Activated naive CD4-positive, alpha-beta T cell treated with anti-CD3 and anti-CD28 coated beads for 36 hours (primary cell): ENCODE measurements at places on chromosomes 3 and 15.
A peak's percentile ranks its signal among the peaks of the same experiment; 100 is the strongest.

DNA sequence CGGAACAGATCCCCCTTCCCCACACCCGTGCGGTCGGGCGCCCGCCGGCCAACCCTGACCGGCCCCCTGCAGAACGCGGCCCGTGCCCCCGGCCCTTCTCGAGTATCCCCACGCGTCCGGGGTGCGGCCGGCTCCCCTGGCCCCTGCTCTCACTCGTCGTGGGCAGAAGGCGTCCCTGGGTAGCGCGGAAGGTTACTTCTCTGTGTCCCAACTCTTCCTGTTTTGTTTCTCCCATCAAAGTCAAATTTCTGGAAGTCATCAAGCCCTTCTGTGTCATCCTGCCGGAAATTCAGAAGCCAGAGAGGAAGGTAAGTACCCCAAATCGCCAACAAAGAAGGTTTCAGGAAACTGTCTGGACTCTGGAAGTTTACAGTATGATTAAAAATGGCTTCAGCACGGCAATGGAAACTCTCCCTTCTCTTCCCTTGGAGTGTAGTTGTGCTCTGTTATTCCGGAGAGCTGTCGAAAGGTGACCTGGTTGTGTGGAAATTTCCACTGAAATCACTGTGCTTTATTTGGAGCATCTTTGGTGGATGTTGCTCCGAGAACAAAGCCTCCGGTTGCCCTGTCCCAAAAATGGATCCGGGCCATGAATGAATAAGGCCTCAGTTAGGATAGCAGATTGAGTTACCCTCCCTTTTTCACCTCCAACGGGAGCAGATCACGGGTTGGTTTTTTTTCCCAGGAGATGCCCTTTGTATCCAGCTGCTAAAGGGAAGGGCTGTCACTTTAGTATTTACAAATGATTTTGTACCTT is 536 bp downstream of the SEC61A1 start:
- peaks cover 40% of the 10 kb centered on the region for H3K4me1 ChIP-seq
- DNase-seq, result peak; percentile 6
- peak overlapping the region; percentile 91 for H3K4me3 ChIP-seq
- peak overlapping the region; percentile 95 for H3K27ac ChIP-seq

DNA sequence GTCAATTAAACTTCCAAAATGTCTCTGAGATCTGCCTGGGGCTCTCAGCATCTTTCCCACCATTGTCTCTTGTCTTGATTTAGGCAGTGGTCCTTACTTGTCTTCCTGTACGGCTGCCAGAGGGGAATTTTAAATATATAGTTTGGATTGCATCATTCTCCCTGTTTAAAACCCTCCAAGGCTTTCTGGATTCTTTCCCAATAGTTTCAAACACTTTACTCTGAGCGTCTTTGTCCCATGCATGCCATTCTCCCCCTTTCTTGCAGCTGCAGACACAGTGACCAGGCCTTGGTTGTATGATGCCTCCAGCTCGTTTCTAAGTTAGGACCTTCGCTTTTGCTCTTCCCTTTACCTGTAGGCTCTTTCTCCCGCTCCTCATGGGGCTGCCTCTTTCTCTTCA is 323.3 kb upstream of the CTNNB1 start:
- DNase-seq, result no peak
- H3K4me1 ChIP-seq, result no peaks in the 10 kb centered on the region
- H3K36me3 ChIP-seq, result no peaks in the 10 kb centered on the region
- no peak overlapping the region for H3K4me3 ChIP-seq
- no peaks in the 10 kb centered on the region for H3K27me3 ChIP-seq

DNA sequence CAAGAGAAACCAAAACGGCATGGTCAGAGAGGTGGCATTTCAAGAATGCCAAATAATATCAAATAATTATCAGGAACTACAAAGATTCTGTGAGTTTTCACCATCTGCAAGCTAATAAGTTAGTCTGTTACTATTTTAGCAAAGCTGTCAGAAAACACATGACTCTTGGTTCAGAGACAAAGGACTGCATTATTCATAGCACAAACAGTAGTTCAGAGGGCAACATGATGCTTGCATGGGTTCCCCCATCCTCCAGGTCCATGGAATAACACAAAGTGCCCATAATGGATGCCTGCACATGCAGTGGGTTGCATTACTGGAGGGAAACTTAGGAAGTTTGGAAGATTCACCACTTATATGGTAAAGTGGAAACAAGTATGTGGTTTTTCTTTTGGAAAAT is 228.8 kb upstream of the ALCAM start:
- no peaks in the 10 kb centered on the region for H3K4me1 ChIP-seq
- DNase-seq, result no peak
- H3K4me3 ChIP-seq, result no peak overlapping the region
- H3K27ac ChIP-seq, result no peak overlapping the region

- no peaks in the 10 kb centered on the region for H3K27me3 ChIP-seq
- no peaks in the 10 kb centered on the region for H3K4me1 ChIP-seq
- no peak for DNase-seq
- H3K27ac ChIP-seq, result no peak overlapping the region
- no peak overlapping the region for H3K4me3 ChIP-seq
Measured at GRCh38 chr15:33988384-33988783, 20.1 kb downstream of the CHRM5 start.
